Stimulated activated CD8-positive, alpha-beta memory T cell treated with anti-CD3 and anti-CD28 coated beads, Interleukin-4, amount 100 ng/mL, for 1 hour (primary cell): ENCODE measurements at places on chromosomes 13 and 19.

GRCh38 chr13:97540696-97541095, 106.7 kb downstream of the RAP2A start:
- DNase-seq = no peak

DNA sequence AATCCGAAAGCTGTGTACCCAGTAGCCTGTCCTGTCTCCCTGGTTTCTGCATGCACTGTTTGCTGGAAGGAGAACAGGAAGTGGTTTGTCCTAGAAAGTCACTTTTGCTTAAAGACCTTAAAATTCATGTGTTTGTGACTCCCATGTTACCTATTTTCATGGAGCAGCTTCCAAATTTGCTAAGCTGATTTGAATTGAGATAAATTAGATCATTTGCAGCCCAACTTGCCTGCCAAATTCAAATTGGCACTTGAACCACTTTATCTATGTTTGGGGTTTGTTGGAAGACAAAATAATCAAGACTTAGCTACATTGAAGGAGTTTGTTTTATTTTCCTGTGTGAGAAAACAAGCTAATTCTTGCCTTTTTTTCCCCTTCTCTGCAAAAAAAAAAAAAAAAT, 532.5 kb downstream of the DIAPH3 start:
- no peak for DNase-seq

DNA sequence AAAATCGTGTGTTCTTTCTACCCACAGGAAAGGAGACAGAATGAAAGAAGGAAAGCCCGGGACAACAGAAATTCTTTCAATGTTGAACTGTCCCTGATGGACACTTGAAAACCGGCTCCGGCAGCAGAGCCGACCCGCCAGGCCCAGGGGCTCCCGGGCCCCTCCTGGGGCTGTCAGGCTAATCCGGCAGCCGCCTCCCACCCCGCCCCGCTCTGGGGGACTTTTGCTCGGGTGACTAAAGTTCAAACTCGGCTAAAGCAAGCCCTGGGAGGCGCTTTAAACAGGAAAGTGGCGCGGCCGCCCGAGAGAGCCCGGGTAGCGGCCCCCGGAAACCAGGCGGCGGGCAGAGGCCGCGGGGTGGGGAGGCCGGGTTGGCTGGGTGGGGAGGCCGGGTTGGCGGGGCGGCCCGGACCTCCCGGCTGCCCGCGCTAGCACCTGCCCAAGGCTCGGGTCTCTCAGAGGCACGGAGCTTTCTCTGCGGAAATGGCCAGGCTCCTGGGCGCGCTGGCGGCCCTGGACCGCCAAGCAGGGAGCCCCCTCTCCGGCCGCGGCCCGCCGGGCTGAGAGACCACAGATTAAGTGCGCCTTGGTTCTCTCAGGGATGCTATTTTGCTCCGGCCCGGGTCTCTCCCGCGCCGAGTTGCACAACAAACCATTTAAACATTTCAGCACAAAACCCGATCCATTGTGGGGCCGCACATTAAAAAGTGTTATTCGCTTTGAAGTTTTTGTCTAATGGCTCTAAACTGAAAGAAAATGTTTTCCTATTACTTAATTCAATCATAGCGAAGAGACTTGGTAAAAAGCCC, 2.6 kb upstream of the GSX1 start:
- DNase-seq = no peak

GRCh38 chr13:99862244-99862643, 109.3 kb downstream of the ZIC5 start:
- DNase-seq = no peak

GRCh38 chr13:40994581-40995230, 24.4 kb downstream of the ELF1 start:
- no peak for DNase-seq

DNA sequence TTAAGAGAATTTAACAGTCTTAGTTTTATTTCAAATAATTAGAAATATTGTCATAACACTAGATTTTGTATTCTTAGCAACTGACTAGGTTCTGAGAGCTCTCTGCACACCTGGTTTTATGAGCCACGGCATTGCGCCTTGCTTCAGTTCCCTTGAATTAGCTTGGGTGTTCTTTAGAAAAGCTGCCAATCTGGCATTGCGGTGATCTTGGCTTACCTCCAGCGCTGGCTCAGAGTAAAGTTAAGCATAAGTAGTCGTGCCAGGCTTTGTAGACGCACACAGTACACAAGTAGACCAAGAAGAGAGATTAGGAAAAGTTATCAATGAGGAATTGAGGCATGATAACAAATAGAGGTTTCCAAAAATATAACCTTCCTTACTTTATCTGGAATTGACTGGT, 45.7 kb downstream of the TPP2 start:
- no peak for DNase-seq

DNA sequence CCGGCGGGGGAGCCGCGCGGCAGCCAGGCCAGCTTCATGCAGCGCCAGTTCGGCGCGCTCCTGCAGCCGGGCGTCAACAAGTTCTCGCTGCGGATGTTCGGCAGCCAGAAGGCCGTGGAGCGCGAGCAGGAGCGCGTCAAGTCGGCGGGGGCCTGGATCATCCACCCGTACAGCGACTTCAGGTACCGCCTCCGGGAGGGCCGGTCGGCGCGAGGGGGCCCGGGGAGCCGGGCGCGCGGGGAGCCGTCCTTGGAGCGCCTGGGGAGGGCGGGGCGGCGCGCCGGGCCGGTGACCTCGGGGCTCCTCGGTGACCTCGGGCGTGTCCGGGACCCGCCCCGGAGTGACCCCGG, 690 bp downstream of the HCN2 start:
- no peak for DNase-seq

DNA sequence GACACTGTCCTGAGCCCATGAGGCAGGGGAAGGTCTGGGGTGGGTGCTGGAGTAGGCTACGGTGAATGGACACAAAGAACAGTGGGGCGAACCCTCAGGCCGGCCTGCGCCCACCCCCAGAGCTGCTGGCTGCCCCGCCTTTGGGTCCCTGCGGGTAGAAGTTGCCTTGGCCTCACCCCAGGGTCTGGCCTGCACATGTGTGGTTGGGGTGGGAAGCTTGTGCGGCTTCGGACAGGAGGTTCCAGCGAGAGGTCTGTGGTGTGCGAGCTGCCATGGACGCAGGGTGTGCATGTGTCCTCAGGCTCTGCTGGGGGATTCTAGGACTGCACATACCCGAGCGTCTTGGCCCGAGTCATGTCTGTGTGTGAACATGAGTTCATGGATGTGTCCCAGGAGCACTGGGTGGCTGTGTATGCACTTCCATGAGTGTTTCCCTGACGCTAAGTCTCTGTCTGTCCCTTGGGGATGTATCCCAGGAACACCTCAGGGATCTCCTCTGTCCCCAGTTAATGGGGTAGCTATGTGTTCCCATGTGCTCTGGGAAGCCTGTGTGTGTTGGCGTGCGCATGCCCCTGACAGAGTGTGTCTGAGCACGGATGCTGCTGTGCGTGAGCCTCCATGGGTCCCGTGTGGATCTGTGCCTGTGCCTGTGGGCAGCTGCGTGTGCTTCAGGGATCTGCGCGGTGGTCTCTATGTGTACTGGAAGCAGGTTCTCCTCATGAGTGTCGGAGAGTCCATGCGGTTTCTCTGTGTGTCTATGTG, 20.8 kb upstream of the POU2F2 start:
- DNase-seq = no peak

- peak; percentile 22 for DNase-seq
These were observed at the start of gene PGPEP1 for GRCh38 chr19:18340190-18340989. TSS of gene PGPEP1 (plus strand) at chr19:18340598. CDS start at chr19:18340682, 84 bp downstream.

DNA sequence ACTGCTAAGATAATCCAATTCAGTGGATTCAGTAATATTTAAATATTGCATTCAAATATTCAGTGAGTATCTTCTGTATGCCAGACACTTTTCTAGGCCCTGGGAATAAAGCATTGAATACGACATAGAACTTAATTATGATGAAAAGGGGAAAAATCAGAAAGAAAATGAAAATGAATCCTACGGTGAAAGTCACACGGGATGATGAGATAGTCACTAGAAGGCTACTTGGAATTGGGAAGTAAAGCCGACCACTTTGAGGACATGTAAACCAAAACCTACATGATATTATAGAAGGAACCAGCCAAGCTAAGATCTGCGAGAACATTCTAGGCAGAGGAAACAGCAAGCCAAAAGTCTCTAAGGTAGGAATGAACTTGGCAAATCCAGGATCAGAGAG, 10.1 kb downstream of the DPY19L3 start:
- DNase-seq = no peak

GRCh38 chr13:29817604-29818378, 32.6 kb downstream of the UBL3 start:
- DNase-seq = no peak

DNA sequence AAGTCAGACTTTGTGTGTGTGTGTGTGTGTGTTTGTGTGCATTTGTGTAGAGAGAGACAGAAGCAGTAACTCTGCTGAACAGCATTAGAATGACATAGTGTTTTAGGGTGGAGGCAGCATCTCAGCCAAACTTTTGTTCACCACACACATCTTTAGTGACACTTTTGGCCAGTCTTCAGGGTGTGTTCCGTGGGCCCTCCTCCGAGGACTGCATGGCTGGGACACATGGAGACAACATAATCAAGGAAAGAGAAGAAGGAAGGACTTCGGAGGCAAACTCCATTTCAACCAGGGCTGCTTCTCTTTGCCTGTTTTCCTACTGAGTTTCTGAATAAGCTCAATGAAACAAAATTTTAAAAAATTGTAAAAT, 205.1 kb downstream of the LHFPL6 start:
- DNase-seq = no peak

- DNase-seq = no peak
These were observed 4.2 kb upstream of the RPS11 start for GRCh38 chr19:49491804-49492572.

DNA sequence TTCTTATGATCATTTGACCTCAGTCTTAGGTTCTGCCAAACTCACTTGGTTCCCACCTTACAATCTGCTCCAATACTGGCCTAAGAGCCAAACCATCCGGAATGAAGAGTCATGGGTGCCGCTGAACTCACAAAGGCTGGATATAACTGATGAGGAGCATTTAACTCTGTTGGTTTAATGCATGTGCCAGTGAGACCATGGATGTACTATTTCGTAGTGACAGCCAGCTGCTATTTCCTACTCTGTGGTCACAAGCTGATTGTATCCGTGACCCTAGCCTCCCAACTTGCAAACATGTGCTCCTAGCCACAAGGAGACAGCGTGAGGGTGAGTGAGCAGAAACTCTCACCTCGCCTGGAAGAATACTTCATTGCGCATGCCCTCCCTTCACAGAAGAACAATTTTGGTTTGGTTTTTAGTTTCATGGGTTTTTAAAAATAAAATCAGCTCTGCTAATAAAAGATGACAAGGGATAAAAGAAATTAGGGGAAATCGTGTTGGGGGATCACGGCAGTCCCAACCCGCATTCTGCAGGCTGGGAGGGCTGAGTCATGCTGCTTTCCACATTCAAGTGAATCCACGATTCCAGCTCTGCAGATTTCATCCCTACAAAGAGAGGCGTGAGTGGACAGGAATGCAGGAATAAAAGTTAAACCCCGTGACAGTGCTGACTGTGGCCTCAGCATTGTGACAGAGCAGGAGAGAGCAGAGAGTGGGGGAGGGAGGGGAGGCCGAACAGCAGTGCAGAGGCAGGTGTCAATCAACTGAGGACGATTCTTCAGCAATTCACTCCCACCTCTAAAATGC, 66.8 kb upstream of the RAP2A start:
- DNase-seq = no peak

GRCh38 chr13:70896136-70896535, 787.9 kb upstream of the KLHL1 start:
- DNase-seq = no peak

- no peak for DNase-seq
These were observed 11.8 kb downstream of the SH3GL1 start for GRCh38 chr19:4388337-4389063.

DNA sequence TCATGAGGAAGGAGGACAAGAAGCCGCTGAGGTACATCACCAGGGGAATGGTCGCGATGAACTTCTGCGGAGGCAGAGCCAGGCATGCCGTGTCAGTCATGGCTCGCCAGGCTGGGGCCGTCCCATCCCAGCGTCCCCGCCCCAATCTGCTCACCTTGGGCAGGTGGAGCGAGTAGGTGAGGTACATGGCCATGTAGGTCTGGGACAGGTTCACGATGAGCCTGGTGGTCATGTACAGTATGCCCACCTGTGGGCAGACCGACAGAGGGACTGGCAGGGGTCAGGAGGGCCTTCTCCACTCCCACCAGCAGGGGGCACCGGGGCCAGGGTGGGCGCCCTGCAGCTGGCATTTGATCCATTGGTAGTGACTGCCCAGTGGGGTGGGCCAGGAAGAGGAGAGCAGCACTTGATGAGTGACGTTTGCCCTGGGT, 8.3 kb downstream of the TEKTIP1 start:
- no peak for DNase-seq

DNA sequence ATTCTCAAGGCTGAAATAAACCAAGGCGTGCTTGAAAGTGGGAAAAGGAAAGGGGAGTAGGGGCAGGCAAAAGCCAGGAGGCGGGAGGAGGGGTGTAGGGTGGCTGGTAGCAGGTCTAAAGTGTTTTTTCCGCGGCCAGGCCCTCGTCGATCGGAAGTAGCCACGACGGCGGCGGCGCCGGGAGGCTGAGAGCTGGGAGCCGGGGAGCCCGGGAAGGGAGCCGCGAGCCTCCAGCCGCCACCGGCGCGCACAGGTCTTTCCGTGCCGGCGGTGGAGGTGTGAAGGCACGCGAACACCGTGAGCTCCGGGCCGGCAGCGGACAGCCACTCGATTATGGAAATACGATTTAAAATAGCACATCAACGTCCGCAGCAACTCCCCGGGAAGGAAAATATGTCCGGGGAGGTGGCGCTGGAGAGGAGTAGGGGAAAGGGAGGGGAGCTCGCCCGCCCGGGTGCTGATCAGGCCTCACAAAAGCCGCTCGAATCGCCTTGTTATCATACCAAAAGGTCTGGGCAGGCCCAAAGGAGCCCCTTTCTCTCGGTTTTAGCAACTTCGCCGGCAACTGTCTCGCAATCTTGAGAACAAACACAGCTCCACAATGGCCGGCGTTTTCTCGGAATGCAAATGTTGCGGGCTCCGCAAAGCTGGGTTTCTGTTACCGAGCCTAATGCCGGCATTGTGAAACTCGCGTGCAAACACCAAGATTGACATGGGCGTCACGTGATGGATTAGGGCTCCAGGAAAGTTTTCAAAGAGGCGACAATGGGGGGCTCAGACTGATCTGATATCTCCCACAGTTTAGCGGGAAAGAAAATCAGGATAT, 2.9 kb upstream of the PCDH8 start:
- no peak for DNase-seq

DNA sequence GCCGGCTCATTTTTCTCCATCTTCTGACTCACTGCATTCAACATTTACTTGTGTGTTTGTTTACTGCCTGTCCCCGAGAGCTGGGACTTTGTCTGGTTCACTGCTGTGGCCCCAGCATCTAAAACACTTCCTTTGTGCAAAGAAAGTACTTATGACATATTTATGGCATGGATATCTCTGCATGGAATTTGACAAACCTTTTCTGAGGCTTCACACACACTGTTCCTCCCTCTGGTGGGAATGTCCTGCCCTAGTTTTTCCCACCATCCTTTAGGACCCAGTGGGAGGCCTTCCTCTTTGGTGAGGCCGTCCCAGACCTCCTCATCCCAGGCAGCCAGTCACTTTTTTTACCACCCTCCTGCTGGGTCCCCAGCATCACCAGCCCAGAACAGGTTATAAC, 1.4 kb upstream of the SRRM5 start:
- no peak for DNase-seq
